Hippocampal formation (tissue), 2 donors: ENCODE measurements at places on chromosomes 1 and 21.

DNA sequence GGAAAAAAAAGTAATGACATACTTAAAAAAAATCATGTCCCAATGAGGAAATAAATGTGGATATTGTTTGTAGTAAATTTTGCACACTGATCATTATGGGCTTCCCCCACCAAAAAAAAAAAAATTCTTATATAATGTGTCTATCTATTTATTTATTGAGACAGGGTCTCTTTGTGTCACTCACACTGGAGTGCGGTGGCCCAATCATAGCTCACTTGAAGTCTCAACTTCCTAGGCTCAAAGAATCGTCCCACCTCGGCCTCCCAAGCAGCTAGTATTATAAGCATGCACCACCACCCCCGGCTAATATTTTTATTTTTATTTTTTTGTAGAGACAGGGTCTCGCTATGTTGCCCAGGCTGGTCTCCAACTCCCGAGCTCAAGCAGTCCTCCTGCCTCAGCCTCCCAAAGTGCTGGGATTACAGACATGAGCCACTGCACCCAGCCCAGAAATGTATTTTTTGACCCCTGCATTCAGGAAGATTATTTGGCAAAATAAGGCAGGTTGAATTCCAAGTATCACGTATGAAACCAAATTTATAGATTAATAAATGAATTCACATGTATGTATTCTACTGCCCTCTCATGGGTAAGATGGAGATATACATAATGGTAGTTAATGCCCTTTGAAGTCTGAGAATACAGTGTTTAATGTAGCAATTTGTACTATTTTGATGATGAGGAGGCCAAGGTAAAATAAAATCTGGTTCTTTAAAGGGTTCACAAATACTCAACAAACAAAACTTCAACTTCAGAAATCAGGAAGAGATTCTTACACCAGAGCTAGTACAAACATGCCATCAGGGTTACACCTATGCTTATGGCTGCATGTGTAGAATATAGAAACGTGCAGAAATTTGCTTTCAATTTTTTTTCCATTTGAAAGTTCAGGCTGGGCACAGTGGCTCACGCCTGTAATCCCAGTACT is 1.4 kb upstream of the DENND2C start:
- DNase-seq = no peak

DNA sequence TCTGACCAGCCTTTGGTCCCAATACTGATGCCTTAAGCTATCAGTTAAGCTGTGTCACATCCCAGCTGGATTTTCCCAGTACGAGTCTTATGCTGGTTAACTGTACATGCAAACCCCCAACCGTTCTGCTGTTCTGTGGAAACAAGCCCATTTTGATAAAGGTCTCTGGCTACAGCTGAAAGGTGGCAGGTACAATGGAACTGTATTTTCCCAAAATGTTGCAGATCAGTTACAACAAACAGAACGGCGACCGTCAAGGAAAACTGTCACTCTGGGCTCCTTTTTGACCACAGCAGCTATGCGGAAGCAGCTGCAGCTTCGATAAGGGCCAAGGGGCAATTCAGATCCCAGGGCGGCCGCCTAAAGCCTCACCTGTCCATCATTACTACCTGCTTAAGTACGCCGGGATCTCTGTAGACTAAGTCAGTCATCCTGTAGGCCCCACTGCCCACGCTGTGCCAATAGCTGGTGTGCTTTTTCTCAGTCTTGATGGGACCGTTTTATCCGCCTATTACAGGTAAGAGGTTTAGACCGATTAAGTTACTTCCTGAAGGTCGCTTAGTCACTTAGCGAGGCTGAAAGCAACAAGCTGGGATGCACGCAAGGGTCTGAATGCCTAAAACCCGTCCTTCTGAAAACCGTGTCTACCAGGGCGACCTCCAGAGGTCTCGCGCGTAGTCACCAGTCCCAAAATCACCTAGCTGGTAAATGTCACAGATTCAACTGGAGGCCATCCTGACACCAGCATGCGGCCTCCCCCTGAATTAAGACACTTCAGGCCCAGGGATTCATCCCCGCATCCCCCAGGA is 11.1 kb upstream of the RAB42 start:
- DNase-seq = no peak

DNA sequence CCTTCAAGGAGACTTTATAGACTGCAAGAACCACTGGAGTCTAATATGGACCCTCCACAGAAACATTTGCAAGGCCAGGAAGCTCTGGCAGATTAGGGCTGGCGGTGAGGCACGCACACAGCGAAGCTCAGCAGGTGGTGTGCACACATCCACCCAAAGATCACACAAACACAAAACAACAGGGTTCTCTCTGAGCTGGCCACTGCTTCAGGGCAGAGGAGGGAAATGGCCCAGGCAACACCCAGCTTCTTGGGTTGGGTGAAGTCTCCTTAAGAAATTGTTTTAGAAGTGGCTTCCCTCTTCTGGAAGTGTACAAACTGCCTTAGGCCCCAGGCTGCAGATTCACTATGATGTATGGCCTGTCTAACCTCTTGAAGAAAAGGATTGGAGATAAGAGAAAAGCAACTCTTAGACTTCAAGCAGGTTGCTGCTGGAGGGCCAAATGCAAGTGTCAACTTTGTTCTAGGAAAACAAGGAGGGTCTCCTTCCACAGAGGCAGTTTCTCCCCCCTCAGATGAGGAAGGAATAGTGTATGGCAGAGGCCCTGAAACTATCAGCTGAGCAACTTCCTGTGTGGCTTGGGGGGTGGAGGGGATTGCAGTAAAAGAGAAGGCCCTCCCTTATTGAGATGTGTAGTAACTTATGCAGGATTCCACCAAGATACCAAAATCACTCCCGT is 2.0 kb downstream of the RCSD1 start:
- DNase-seq = no peak

DNA sequence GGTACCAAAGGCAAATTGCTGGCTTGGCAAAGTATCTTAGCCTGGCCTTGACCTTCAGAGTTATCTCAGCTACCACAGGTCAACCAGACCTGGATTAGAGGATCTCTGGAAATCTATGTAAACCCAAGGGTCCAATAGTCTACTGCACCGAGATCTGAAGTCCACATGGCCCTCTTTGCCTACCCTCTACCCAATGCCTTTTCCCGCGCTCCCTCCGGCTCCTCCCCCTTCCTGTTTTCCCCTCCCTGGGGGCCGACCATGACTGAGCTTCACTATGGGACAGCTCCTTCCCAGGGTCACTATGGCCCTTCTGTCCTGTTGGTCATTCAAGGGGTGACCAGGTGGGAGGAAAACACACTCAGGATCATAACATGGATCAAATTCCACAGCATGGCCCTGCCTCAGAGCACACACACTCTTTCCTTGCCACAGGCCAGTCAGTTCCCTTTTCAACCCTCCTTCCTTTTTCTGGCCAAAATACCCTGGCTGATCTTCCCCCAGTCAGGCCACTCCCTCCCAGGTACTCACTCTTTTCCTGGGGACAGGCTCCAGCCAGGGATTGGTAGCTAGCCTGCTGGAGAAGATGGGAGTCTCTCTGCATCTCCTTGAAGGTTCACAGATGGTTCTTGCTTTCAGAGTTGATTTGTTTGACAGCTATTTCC is 19.1 kb upstream of the TMEM183A start:
- DNase-seq = no peak

DNA sequence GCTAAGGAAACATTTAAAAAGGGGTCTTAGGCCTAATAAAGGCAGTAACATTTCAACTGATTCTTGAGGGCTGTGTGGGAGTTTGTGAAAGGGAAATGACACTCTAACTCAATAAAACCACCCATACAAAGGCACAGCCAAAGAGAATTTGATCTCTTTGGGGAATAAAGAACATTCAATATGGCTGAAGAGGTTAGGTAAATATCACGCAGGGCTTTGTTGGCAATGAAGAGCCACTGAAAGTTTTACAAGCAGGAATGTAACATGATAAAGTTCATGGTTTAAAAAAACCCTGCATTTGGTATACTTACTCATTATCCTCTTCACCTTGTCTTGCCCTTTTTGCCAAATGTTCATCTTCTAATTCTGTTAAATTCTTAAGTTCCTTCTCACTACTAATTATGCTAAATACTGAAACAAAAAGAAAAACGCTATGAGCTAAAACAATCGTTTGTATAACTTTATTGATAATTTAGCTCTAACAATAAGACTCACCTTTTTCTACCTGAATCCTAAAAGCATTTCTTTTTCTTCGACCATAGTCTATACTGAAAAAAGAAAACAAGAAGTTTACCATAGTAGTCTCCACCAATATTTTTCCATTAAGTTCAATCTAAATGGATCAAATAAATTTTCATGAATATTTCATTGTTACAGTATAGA is 12.5 kb downstream of the NVL start:
- no peak for DNase-seq

GRCh38 chr1:198253259-198253658 is 96.5 kb downstream of the NEK7 start:
- DNase-seq = no peak

DNA sequence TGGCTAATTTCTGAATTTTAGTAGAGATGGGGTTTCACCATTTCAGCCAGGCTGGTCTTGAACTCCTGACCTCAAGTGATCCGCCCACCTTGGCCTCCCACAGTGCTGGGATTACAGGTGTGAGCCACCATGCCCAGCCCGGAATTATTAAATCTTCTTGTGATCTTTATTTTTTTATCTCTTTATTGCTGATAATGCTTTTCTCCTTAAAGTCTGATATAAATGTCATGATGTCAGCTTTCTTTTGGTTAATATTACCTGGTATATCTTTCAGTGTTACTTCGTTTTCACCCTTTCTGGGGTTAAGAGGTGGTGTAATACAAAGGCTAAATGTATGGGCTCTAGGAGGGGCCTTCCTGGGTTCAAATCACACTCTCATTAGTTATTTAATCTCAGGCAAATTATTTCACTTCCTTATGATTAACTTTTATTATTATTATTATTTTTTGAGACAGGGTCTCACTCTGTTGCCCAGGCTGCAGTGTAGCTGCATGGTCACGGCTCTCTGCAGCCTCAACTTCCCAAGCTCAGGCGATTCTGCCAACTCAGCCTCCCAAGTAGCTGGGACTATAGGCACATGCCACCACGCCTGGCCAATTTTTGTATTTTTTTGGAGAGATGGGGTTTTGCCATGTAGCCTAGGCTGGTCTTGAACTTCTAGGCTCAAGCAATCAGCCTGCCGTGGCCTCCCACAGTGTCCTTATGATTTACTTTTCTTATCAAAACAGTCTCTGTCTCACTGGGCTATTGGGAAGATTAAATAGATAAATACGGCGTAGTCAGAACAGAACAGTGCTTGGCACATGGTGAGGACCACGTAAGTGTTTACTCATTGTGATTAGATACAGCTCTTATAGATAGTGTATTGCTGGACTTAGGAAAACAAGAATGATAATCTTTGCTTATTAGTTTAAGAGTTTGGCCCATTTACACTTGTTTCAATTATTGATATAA is 216.5 kb downstream of the URB2 start:
- no peak for DNase-seq

DNA sequence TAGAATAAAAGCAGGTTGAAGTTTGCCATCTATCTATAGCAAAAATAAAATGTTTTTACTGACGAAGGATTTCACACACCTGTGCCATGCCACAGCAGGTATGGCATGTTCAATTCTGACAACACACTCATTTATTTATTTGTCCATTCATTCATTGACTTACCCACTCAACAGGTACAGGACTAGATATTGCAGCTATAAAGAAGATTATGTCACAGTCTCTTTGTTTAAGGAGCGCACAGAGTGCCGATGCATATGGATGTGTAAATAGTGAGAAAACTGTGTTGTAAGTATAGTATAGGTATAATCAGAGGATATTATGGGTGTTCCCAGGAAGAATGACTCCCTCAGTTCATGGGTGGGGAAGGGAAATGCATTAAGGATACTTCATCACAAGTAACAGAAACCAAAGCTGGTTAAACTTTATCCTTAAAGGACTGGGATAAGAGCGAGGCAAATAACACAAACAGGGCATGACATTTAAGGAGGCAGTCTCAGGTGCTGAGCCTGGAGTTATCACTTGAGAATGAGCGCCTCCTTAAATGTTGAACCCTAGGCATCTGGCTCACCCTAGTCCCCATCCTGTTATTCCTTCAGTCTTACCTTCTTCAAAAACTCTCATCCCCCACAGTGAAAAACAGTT is 7.9 kb upstream of the ZRANB2 start:
- DNase-seq = no peak

DNA sequence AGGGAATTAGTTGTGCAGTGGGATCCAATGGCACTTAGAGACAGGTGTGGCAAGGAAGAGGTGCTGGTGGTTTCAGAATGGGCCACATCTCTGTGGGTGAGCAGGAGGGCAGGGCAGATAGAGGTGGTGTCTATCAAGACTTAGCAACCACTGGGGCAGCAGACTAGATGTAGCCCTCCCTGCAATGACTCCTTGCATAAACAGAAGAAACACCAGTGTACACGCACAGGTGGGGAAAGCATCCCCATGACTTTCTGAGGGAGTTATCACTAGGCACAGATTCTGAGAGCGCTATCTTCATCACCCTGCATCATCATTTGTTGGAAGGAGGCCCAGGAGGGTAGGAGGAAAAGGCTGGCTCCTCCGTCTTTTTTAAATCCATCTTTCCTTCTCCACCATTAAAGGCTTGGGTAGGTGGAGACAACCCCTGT is 58.4 kb downstream of the PLXNA2 start:
- no peak for DNase-seq

DNA sequence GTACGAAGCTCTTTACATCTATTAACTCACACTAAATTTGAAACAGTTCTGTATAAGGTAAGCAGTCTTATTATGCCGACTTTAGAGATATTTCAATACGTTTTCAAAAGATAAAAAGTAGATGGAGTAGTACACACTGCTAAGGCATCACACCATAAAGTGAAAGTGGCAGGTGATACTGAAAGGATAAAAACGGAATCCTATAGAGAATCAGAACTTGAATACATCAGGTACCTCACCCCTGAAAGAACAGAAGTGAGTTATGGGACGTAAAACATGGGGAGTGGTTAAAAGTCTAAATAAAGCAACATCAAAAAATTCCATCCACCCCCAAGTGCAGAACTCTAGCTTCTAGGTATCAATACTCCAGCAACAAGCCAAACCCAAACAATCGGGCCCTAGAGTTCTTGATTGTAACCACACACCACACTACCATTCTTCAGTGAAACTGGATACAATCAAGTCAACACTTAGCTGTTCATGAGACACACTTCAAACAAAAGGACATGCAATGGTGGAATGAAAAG is 142.6 kb downstream of the SMYD3 start:
- DNase-seq = no peak

DNA sequence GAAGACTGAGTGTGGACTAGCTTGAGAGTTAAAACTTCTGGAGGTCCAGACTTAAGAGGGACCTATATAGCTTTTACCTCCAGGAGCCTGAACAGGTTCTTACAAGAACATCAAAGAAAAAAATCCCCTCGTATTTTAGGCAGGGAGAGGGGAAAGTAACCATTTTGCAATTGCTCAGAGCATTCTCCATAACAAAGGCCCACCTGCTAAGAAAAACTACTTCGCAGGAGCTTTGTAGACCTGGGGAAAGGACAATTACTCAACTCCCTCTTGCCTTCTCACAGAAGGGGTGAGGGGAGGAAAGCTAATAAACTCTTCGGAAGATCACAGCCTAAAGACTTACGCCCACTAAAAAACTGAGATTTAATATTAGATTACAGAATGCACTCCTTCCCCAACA is 86.3 kb downstream of the RERE start:
- DNase-seq = no peak

DNA sequence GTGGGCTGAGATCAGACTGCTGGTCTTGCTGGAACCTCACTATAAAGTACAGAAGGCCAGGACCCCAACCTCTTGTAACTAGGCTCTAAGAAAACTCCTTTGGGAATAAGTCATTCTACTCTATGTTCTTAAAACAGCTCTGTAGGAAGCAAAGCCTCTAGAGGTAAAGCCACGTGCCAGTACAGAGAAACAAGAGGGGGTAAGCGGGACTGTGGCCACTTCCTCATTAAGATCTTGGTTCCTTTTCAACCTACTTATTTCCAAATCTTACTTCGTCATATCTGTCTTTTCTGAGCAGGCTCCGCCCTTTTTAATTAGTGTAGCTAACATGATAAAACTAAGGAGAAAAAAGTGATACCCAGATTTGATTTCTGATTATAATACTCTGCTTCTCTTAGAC is 3.8 kb downstream of the NCSTN start:
- no peak for DNase-seq
